ENCODE measurements at places on chromosomes 12 and 14.

DNA sequence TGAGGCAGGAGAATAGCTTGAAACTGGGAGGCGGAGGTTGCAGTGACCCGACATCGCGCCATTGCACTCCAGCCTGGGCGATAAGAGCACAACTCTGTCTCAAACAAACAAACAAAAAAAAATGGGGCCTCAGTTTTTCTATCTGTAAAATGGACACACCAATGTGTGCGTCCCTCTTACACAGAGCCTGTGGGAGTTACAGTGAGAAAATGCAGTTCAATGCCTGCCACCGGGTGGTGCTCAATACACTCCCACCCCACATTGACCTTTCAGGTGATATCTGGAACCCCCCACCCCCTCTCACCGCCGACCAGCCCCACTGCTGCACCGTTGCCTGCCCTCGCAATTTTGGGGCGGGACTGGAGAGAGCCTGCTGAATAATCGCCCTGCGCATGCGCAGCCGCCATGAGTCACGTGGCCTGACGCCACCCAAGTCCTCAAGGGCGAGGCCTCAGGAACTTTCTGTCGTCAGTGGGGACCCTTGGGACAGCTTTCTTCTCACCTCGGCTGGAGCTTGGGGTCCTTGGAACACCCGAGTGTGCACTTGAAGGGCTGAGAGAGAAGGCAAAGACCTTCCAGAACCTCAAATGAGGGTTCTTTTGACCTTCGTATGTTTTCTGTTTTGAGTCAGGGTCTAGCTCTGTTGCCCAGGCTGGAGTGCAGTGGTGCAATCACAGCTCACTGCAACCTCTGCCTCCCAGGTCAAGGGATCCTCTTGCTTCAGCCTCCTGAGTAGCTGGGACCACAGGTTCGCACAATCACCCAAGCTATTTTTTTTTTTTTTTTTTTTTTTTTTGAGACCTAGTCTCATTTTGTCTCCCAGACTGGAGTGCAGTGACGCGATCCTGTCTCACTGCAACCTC lies 14.6 kb upstream of the CABP1 start:
- DNase-seq = peak; percentile 31

DNA sequence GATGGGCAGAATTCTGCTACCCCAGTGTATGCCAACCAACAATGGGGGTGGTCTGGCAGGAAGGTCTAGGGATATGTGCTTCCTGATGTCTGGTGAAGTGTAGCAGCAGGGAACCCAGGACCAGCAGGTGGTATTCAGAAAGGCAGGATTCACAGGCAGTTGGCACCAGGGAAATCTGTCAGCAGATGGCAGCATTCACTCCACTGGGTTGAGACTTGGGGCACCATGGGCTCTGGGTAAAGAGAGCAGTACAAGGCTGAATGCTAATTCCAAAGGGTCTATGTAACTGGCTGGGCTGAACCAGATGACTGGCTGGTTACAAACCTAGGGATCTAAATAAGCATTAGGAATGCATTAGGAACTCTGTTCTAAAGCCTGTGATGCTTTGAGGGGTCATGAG lies 466.9 kb upstream of the STXBP6 start:
- DNase-seq = no peak

GRCh38 chr12:80837342-80837978 lies 100.3 kb downstream of the LIN7A start:
- no peak for DNase-seq

- DNase-seq = no peak
Observed at GRCh38 chr14:70189456-70190077, 816 bp upstream of the SLC8A3 start.

- DNase-seq = no peak
Observed at GRCh38 chr12:30624009-30624408, 71.7 kb downstream of the IPO8 start.

- no peak for DNase-seq
Observed at GRCh38 chr12:131033486-131033885, 79.8 kb downstream of the ADGRD1 start.

GRCh38 chr14:19906665-19907064 lies 13.7 kb upstream of the OR4K5 start:
- DNase-seq = no peak

- no peak for DNase-seq
Observed at GRCh38 chr12:42262271-42262670, 24.2 kb upstream of the YAF2 start.

GRCh38 chr12:108668063-108668462 lies 34.4 kb upstream of the SELPLG start:
- no peak for DNase-seq

Data from CD4-positive, alpha-beta T cell treated with Interleukin-10 for 1 hour (primary cell).